ENCODE measurements at places on chromosomes 1 and 21.

GRCh38 chr1:183872403-183872802 lies 67.5 kb downstream of the RGL1 start:
- no peak for DNase-seq

- DNase-seq, result no peak
Measured at GRCh38 chr1:183734543-183735036, 70.3 kb upstream of the RGL1 start.

- peak; percentile 4 for DNase-seq
Measured at GRCh38 chr1:74673351-74674111, at the start of gene ERICH3. Gene ERICH3, minus strand, starts transcription at chr1:74673792. Its CDS starts 273 bp downstream, at chr1:74673519.

GRCh38 chr1:15314328-15315281 lies 67.6 kb downstream of the FHAD1 start:
- DNase-seq, result no peak

- peak; percentile 60 for DNase-seq
Measured at GRCh38 chr1:23273450-23274133, 56.3 kb upstream of the HTR1D start.

DNA sequence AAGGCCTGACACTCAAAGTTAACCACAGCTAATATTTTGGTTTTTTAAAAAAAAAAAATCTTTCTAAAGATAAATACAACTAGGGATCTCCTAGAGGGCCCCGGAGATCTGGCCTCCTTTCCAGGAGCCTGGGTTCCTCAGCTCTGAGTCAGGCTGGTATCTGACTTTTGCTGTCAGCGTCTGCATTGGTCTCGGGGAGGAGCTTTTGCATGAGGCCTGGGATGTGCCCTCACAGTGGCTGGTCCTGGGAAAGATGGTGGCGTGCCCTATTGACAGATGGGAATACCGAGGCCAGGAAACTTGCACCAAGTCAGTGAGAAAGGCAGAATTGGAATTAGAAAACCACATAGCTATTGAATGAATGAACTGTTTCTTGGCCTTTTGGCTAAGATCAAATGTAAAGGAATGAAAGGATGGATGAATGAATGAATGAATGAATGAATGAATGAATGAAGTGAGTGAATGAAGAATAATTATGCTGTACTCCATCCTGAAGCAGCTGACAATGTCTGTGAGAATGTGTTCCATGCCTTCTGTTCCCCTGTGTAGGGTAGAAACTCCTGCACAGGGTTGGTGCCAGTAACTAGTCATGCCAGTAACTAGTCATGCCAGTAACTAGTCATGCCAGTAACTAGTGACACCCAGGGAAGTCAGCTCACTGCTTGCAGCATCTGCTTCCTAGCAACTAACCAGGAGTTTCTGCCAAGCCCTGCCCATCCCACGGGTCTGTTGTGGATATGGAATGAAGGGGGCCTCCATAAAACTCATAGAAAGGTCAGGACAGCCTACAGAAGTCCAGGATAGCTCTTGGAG lies 242.5 kb upstream of the VAMP3 start:
- no peak for DNase-seq

DNA sequence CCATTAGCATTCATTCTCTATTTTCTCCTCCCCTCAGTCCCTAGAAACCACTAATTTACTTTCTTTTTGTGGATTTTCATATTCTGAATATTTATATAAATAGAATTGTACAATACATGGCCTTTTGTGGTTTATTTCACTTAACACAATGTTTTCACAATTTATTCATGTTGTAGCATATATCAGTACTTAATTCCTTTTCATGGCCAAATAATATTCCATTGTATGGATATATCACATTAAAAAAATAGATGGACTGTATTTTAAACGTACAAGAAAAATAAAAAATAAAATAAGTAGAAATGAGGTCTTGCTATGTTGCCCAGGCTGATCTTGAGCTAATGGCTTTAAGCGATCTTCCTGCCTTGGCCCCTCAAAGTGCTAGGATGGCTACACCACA lies 25.0 kb downstream of the SCP2 start:
- no peak for DNase-seq
